ENCODE measurements at places on chromosomes 1 and 21.

DNA sequence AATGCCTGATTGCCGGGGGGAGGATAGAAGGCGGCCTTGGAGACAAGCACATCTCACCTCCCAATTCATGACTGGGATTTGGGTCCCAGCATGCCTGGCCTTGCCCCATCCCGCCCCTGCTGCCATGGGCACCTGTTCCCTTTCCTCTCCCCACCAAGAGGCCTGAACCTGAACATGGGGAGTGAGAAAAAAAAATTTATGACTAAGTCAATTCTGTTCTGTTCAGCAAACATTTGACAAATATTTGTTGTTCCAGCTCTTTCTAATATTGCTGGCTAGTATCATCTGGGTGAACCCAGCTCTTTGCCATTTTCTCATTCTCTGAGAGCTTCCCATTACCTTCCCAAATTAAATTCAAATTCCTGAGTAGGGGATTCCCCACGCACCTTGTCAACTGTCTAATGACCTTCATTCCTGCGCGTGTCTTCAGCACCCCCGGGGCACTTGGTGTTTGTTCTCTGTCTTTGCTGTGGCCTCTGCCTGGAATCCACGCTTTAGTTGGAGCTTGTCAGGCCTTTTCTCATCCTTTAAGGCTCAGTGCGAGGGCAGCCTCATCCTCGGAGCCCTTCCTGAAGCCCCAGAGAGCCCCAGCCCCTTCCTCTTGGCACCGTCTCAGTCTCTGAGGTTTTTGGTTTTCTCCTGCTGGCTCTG is 42.8 kb downstream of the ARHGEF10L start:
- DNase-seq: no peak

- DNase-seq: no peak
These were observed 19.8 kb downstream of the COL6A2 start for GRCh38 chr21:46117586-46118315.

DNA sequence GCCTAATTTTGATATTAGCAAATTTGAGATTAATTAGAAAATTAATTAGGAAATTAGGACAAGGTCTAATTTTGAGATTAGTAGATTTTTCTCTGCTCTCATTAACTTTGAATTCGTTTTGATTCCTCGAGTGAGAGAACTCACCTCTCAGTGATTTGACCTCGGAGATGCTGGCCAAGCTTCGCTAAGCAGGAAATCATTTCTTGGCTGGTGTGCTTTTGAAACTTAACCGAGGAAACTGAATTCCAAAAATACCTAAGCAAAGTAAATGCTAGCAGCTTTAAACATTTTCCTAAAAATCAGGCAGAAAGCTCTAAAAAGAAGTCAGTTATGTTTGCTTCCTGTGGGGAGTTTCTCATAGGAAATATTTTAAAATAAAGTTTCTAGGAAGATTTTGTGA is 34.9 kb downstream of the CDC14A start:
- DNase-seq: peak; percentile 26

GRCh38 chr1:18691648-18692047 is 61.0 kb downstream of the PAX7 start:
- DNase-seq: no peak

DNA sequence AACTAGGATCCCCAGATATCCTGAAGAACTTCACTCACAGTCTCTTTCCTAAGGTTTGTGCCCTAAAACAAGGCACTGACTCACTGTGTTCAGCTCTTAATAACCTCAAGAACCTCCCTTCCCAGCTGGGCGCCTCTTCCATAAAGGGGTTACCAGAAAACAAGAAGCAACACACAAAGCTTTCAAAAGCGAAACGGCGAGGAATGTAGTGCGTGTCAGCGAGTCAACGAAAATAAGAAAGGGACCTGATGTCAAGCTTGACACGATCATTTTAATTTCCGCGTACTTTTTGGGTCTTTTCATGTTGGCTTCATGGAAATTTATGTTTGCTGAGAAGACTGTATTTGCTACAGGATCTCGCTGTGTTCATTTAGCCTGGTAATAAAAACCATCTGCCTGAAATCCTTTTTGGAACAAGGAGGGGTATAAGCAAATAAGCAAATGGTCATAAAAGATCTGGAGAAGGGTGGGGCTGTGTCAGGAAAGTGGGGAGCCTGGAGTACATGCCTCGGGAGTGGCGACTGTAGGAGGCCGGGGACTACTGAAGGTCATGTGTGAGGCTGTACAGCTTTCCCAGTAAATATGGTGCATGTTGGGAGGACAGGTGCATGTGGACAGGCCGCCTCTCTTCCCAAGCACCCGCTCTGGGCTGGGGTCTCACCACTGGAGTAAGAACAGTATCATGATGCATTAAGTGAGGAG is 11.4 kb upstream of the CLDN14 start:
- no peak for DNase-seq

DNA sequence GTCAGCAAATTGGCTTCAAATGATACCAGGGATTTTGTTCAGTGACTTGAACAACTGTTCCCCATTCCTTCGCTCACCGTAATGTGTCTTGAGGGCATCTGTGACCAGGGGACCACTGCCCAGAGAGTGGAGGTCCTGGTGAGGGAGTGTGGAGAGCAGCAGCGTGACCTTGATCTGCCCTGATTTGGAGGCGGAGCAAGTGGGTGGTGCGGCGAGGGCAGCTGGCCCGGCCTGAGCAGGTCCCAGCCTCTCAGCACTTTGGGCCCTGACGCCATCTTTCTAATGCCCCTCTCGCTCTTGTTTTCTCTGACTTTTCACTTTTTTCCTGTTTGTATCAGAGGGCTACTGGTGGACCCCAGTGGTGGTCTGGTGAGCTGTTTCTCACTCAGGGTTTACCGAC is 31.1 kb downstream of the DIP2A start:
- DNase-seq: no peak

- DNase-seq: no peak
These were observed 1.5 kb upstream of the HES2 start for GRCh38 chr1:6421266-6421665.

DNA sequence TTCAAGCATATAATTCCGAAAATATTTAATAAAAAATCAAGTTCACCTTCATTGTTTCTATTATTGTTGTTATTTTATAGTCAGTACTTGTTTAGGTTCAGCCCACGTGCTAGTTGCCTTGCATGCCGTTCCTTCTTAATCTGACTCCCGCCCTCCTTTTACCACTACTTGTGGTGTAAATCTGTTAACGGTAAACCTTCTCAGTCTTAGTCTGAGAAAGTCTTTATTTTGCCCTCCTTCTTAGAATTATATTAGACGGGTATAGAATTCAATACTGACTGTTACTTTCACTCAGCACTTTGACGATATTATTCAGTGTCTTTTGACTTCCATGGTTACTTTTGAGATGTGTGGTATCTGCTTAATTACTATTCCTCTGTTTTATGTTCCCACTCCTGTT is 104.8 kb downstream of the RGL1 start:
- DNase-seq: peak; percentile 48

DNA sequence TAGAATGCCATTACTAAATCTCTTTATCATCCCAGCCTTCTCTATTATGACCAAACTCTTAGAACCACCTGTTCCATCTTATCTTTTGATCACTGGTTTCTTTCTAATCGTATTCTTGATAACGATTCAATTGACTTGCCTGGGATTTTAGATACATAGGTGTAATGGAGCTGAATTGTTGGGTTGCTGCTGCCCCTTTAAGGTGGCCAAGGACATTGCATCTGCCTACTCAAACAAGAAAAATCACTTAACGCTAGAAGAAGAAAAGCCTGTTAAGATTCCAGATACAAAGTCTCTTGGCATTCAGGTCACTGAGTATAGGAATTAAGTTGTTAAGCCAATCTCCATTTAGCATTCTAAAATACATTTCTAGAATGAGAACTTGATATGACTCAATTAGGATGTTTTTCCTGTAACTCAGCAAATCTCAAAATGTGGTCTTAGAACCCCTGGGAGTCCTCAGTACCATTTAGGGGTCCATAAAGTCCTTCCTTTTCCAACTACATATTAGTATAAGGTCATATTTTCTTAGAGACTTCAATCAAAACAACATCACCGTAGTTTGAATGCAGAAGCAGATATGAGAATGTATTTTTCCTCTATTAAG is 12.4 kb downstream of the NEXN start:
- peak; percentile 66 for DNase-seq

- no peak for DNase-seq
These were observed 35.5 kb downstream of the RCAN1 start for GRCh38 chr21:34579411-34579810.

- DNase-seq: no peak
These were observed 39.4 kb downstream of the KCNJ15 start for GRCh38 chr21:38295997-38296764.

DNA sequence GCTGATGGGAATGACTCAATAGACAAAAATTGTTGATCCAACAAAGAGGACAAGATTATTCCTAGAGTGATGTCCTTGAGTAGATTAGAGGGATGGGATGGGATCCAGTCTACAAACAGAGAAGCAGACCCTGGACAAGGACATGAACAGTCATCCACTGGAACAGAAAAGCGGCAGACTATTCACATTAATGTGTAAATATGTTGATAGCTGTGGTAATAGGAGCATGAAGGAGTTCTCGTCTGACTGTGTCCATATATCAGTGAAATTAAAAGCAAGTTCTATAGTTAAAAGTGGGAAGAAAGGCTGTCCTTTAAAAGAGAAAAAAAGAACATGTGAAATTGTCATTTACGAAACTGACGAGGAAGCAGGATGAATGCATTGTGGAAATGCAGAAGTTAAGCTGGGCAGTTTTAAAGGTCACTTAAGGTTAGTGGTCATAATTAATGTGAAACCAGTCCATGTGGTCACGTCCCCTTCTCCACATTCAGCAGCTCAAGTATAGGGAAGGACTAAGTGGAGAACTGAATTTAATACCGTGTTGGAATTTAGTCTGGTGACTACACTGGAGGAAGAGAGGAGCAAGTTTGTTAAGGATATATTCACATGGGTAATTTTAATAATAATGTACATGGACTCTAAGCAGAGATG is 62.1 kb downstream of the PIK3R3 start:
- no peak for DNase-seq

DNA sequence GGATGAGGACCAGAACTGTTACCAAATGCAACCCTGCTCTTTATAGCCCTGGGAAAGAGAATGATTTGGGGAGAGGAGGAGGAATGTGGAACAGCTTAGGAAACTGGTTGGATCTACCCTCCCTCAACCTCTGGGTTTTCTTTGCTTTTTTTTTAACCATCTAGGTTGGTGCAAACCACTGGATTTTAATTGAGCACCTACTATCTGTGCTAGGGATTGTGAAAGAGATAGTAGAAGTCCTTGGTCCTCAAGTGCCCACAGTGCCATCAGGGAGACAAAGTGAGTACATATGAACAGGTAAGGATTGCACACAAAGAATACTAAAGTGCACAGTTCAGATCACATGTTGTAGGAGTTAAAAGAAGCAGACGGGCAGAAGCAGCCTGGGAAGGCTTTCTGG is 4.7 kb downstream of the TAGLN2 start:
- no peak for DNase-seq

DNA sequence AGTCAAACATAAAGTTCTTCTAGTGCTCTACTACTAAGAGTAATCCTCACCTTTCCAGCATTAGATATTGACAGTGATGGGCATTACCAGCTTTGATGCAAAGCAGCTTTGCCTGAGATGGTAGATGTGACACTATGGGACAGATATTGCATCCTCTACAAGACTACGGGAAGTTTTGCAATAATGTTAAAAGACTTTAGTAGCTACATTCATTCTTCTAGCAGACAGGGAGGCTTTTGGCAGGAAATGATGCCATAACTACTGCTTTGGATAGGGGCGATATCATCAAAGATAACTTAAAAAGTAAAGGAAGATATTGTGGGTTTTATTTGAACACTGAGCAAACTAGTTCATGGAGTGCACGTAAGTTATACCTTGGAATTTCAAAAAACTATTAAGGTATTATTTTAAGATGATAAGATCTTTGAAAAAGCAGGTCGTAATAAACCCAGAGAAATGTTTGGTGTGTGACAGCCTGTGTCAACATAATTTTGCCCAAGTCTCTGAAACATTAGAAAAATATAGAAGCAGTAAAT is 368.3 kb upstream of the TMPRSS15 start:
- DNase-seq: no peak

- no peak for DNase-seq
These were observed 64.1 kb downstream of the NEGR1 start for GRCh38 chr1:72218141-72218739.

GRCh38 chr1:226845624-226846023 is 24.8 kb upstream of the PSEN2 start:
- DNase-seq: no peak

DNA sequence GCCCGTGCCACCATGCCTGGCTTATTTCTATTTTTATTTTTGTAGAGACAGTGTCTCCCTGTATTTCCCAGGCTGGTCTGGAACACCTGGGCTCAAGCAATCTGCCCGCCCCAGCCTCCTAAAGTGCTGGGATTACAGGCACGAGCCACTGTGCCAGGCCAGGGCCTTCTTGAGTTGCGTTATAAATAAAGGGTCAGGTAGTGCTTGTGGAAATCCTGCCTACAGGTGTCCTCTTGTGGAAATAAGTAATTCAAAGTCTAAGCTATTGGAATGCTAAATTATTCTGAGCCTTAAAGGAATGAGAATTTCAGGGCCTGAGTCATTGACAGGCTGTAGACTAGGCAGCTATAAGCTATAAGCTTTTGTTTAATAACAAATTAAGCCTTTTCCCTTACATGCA is 8.1 kb upstream of the SFT2D2 start:
- no peak for DNase-seq

- no peak for DNase-seq
These were observed 278.9 kb downstream of the RWDD3 start for GRCh38 chr1:95512925-95513324.

GRCh38 chr1:191993549-191993948 is 164.7 kb upstream of the RGS18 start:
- no peak for DNase-seq
